ENCODE measurements at places on chromosomes 3 and 15.

DNA sequence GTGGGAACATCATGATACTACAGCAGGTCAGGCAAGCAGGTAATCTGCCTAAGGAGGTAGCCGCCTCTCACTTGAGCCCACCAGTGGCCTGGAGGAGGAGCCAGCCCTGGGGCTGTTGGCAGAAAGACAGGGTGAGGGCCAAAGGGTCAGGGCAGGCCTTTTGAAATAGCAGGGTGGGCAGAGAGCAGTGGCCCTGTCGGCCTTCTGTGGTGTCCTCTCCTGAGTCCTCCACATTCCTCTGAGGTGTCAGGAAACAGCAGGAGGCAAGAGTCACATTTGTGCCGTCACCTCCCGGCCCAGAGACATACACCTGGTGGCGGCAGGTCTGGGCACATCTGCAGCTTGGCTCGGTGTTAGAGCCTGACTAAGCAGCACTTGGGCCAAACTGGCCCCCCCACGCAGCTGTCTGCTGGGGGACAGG, 3.9 kb upstream of the BNC1 start:
- no peak for DNase-seq

DNA sequence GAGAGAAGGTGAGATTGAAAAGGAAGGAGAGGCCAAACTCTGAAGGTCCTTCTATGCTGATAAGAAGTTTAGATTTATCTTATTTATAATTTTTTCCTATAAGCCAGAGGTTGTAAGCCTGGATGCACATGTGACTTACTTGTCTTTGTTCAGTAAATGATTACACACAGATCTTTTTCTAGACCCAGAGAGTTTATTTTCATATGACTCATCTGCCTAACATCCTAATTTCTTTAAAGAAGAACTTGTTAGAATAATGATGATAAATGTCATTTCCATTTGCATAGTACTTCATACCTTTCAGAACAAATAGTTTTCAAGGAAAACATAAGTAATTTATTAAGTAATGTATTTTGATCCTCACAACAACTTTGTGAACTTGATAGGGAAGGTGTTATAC, 434.8 kb upstream of the DPH6 start:
- peak; percentile 39 for DNase-seq

DNA sequence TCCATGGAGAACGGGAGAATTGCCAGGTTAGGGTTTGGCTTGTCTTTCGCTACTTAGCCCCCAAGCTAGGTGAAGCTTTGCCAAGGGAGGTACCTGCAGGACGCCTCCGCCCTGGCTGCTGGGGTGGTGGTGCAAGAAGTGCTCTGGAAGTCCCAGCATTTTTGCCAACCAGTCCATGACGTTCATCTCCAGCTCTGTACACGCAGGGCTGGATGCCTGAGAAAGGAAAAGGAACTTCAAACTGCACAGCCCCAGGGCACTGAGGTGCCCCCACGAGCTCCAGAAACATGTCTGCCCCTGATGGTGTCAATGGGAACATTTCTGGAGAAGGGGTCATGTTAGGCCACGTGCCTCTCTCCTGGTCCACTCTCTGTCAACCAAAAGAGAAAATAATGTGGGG, 8.2 kb downstream of the HDC start:
- no peak for DNase-seq

DNA sequence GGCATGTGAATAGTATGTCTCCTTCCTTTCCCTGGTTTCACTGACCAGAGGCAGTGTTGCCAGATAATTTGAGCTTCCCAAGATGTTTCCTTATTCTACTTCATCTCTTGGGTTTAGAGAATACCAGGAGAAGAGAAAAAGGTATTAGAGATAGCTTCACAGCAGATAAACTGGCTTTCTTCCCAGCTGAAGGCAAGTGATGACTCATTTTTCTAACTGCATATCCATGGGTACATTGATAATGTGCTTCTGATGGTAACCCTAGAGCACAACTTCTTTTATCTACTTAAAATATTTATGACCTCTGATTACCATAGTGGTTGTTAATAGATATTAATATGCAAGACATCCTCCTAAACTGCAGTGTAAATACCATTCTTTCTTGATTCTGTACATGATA, 34.6 kb upstream of the CMTM8 start:
- peak; percentile 32 for DNase-seq

GRCh38 chr3:69712269-69712668, 27.0 kb upstream of the MITF start:
- no peak for DNase-seq

GRCh38 chr15:34621675-34622074, 38.2 kb upstream of the GOLGA8B start:
- peak; percentile 7 for DNase-seq

DNA sequence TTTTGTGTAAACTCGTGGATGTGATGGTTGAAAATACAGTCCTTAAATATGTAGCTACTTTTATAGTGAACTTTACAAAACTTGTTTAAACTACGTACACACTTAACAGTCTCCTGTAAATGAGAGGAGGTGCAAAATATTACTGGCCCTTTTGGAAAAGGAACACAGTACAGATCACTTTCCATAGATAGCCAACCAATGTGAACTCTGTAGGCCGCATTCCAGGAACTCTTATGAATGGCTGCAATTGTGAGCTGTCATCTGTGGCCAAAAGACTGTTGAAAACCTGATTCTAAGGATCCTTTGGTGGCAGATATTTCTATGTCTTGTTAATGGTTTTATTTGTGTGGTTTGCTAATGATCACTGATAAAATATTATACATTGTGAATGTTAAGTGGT, 6.2 kb downstream of the TSC22D2 start:
- peak; percentile 59 for DNase-seq

DNA sequence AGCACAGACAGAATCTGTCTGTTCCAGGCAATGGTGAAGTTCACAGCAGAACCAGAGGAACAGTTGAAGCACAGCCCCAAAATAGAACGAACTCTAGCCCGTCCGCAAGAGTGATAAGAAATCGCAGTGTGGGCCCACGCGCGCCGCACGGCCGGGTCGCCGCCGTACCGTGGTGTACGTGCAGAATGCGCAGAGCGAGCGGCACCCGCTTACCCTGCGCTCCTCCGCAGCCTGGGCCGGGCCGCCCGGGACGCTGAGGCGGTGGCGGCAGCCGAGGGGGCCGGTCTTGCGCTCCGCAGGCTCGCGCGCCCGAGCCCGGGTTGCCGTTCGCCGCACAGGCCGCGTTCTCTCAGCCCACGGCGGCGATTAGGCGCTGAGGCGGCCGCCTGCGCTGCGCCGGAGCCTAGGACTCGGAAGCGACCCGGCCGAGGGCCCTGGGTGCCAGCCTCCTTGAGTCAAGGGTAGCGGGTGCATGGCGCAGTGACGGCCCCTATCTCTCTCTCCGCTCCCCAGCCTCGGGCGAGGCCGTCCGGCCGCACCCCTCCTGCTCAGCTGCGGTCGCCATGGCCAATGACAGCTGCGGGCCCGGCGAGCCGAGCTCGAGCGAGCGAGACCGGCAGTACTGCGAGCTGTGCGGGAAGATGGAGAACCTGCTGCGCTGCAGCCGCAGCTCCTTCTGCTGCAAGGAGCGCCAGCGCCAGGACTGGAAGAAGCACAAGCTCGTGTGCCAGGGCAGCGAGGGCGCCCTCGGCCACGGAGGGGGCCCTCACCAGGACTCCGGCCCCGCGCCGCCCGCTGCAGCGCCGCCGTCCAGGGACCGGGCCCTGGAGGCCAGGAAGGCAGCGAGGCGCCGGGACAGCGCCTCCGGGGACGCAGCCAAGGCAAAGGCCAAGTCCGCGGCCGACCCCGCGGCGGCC, 20.5 kb downstream of the WDR73 start:
- DNase-seq, result peak; percentile 78

DNA sequence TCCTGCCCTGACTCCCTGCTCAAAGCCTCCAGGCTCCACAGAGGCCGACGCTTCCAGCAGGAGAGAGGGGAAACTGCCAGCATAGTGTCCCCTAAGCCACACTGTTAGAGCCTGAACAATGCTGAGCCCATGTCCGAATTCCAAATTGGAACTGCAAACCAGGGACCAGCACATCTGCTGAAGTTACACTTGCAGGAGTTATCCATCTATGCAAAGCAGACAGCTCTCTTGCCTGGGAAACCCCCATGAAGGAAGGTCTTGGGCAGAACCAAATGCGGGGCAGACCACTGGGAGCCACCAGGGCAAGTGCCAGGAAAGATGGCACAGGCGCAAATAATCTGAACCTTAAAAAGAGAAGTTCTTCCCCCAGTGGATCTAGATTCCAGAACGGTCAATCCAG, 625 bp downstream of the LRRC15 start:
- DNase-seq, result no peak

GRCh38 chr15:32717426-32718226, at the start of gene GREM1:
Gene GREM1, plus strand, starts transcription at chr15:32718004. Its CDS starts 12,687 bp downstream, at chr15:32730691.
- DNase-seq, result peak; percentile 69

DNA sequence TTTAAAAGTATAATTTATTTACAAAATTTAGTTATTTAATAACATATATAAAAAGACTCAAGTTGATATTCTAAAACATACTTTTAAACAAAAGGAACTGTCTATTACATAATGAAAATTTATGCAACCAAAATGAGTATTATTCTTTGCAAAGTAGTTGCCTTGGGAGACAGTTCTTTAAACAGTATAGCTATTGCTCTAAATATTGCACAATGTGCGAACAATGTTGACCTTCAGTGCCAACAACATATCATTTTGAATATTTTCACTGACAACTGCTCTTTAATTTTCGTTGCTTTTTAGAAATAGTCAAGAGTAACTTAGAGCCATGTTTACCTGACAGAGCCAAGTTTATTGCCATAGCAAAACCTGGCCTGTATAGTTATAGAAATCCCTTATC, 124.9 kb downstream of the ZBTB20 start:
- DNase-seq, result peak; percentile 19

DNA sequence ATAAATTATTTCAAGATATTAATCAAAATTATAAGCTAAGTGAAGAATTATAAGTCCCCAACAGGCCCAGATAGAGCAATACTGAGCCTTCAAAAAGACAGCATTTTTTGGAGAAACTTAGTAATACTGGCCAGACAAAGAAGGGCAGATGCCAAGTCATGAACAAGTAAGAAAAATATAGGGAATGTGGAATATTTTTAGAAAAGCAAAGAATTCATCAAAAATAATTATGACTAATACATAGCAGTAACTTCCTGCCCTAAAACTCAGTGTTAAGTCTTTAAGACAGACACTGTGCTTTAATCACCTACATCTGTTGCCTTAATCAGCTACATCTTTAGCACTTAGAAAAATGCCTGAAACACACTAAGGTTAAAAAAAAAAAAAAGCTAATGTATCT, 31.2 kb downstream of the DPH6 start:
- DNase-seq, result peak; percentile 41

- DNase-seq, result no peak
Observed at GRCh38 chr3:171799501-171799900, 10.8 kb downstream of the PLD1 start.

DNA sequence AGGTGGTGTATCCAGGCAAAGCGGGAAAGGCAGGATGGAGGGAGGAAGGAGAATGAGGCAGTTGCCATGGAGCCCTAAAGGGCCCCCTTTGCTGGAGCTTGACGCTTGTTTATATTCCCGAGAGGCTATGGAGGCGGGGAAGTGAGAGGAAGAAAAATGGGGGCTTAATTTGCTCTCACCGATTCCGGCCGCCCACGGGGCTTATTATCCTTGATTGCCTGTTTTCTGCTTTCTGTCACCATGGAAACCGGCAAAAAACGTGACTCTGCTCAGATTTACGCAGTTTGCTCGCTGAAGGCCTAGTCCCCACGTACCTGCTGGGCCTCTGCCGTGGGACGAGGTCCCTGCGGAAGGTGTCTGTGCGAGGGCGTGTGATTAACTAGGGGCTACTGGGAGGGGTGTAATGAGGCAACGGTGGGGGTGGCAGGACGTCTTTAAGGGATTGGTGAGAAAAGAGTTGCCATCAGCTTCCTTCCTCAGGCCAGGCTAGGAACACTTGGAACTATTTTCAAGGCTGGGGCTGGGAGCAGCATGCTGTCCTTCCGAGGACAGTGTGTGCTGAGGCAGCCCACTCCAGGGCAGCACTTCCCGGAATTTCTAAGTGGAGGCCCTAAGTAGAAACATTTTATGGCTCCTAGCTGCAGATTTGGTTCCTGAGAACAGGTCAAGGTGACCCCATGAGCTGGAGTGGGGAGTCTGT, 110.8 kb upstream of the NDN start:
- DNase-seq, result no peak

DNA sequence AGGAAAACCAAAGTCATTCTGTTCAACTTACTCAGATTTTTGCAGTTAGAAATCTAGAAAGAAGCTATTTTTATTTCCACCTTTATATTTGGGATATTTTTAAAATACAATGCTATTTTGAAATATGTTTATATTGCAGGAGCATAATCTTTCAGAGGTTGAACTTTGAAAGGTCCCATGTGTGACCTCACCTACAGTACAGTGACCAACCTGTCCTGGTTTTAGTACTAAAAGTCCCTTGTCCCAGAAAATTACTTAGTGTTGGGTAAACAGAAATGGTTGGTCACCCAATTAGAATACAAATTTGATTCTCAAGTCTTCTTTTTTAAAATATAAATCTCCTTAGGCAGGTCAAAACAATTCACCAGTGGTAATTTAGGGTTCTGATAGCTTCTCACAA, 141.6 kb upstream of the FRMD4B start:
- no peak for DNase-seq

GRCh38 chr15:62828364-62828763, 214.2 kb upstream of the TPM1 start:
- no peak for DNase-seq

GRCh38 chr15:68644996-68645395, 66.2 kb downstream of the CORO2B start:
- DNase-seq, result no peak

DNA sequence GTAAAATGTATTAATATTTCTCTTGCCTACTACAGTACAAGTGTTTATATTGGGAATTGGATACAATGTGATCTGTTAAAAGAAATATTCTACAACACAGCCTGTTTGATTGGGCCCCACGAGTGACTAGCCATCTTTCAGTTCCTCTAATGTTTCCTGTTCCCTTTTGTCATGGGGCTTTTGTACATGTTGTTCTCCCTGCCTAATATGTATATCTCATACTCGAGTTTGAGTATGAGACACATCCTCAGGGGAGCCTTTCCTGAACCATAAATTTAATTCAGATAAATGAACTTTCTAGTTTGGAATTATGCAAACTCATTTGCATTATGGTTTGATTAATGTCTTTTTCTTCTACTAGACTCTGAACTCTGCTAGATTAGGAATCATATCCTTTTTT, 65.5 kb downstream of the MEF2A start:
- DNase-seq, result peak; percentile 41

DNA sequence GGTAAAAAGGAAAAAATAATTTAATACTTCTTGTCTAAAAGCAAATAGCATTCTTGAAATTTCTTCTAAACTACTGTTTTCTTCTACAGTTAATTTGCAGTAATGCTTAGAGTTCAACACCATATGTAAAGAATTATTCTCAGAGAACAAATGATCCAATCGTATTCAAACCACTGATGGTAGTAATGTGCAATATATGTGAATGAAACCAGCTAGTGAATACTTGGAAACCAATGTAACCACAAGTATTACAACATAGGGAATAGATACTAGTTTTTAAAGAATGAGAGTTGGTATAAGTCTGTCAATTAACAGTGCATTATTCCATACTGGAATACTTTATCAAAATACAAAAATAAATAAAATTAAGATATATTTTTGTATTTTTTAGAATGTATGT, 850.0 kb downstream of the DIPK2A start:
- peak; percentile 2 for DNase-seq

- no peak for DNase-seq
Observed at GRCh38 chr15:98744506-98744905, 96.2 kb downstream of the IGF1R start.
